Esophagus squamous epithelium (tissue), 5 donors: ENCODE measurements at places on chromosomes 6 and 20. TPM values are rescaled to one million over a fixed set of nuclear protein-coding genes. Genes with fewer than 3 reads are reported as not detected.

Gene CD93
- total RNA-seq: 22.3 TPM

Gene MYCT1
- 0.53 TPM for total RNA-seq

Gene ATAT1
- 6.7 TPM for total RNA-seq

Gene SLC4A11
- 19.0 TPM for total RNA-seq

Gene CYP21A2
- total RNA-seq: not detected

Gene TRPC4AP
- total RNA-seq: 35.2 TPM

Gene C20orf96
- total RNA-seq: 0.19 TPM

Gene DNMT3B
- 2.2 TPM for total RNA-seq

Gene C4B
- total RNA-seq: 7.4 TPM

Gene C20orf202
- not detected for total RNA-seq

Gene PTCRA
- total RNA-seq: not detected

Gene MEP1A
- not detected for total RNA-seq

- no peak for DNase-seq
These were observed 108.5 kb upstream of the KCNK16 start for GRCh38 chr6:39430871-39431523.

DNA sequence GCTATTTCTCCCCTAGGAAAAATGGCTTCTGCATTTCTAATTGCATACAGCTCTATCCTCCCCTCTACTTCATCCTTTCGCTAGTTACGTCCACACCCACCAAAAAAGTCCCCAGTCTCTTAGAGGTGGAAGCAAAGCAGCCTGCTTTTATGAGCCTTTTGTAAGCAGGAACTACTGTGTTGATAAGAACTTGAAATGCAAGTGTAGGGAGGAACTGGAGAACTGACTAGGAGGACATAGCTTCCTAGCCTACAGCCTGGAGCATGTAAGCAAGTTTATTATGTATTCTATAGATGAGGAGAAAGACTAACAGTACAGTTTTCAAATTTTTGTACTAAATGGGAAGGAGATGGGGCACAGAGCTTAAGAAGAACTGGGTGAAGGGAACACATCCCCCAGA, 10.3 kb downstream of the ARHGAP18 start:
- no peak for DNase-seq

- DNase-seq: no peak
These were observed 126.2 kb downstream of the FOXO3 start for GRCh38 chr6:108686896-108687295.

DNA sequence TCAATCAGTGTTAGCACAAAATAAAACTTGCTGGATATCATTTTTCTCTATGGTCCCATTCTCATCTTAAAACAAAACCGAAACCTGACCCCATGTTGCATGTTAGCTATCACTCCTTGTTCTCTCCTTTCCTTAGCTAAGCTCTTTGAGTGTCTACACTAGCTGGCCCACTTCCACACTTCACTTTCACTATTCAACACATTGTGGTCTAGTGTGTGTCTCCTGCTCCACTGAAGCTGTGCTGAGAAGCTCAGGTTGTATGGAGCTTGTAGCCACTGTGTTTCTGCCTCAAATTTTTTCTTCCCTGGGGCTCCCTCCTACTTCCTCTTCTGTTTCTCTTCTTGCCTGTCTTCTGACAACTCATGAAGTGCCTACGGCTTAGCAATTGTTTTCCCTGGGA, 223.0 kb downstream of the NKAIN2 start:
- no peak for DNase-seq

DNA sequence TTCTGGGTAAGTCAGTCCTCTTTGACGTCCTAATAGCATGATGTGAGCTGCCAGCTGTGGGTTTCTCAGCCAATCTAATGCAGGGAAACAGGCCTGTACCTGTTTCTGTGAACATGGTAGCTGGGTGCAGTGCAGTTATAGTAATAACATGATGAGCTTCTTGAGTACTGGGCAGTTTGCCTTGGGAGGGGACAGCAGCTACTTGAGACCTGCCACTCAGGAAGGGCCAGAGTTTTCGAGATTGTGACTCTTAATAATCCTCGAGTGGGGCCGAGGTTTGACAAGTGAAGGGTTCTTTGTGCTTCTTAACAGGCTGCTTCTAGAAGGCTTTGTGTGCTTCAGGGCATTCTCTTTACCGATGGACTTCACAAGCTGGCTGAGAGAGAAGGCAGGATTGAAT, 180.1 kb downstream of the JARID2 start:
- no peak for DNase-seq

GRCh38 chr6:195861-196360, 96.4 kb upstream of the DUSP22 start:
- DNase-seq: no peak

DNA sequence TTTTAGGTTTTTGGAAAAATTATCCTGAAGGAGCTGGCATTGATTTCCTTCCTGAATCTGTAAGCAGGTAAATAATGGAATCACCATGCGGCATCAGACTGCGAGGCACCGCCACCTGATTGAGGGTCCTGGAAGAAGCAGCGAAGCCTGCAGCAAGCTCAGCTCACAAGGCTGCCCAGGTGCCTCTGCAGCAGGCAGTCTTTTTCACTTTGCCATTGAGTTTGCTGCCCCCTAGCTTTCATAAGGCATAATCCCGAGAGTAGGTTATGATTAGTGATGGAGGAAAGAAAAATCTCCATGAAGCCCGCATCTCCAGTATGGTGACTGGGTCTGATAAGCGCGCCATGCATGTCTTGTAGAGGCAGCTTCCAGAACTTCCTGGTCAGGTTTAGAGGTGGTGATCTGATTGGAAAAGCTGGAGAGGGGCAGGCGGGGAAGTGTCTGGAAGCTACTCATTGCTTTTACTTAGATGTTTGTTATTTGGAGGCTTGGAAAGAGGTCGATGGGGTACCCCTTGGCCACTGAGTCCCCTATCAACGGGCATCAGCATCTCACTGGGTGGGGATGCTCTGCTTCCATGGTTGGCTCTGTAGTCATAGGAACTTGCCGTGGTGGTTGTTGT, 26.7 kb downstream of the IYD start:
- no peak for DNase-seq

DNA sequence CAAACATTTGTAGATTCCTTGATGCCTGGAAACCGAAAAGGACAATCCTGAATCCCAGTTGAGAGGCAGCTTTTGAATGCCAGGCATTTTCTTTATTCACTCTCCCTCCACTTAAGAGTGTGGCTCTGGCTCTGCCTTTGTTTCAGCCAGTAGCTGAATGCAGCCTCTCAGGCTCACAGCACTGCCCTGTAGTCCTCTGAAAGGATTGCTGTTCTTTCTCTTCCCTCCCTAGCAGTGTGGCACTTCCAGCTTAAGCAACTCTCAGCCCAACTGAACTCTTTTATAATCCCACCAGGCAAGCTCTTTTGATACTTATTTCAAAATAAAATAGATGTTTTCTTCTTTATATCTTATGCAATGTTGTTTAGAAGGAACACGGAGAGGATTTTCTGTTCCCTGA, 415.6 kb downstream of the GJA1 start:
- no peak for DNase-seq

GRCh38 chr20:23915844-23916243, 36.3 kb upstream of the CST5 start:
- DNase-seq: no peak

GRCh38 chr6:143629104-143630080, 48.4 kb upstream of the PHACTR2 start:
- DNase-seq: no peak

GRCh38 chr6:116438590-116439448, 22.4 kb upstream of the CALHM6 start:
- DNase-seq: no peak

DNA sequence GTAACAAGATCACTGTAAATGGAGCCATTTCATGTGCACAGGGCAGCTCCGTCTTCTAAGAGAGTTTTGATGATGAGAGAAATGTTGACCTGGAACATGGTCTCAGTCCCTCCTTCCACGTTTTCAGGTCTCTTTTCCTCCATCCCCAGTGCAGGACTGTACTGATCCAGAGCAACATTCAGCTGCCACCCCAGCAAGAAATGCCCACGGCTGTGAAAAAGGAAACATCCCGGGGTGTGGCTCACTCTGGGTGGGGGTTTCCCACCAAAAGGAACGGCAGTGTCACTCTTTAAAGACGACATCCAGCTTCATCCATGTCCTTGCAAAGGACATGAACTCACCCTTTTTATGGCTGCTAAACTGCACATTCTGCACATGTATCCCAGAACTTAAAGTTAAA, 92.6 kb downstream of the ERMARD start:
- DNase-seq: no peak

DNA sequence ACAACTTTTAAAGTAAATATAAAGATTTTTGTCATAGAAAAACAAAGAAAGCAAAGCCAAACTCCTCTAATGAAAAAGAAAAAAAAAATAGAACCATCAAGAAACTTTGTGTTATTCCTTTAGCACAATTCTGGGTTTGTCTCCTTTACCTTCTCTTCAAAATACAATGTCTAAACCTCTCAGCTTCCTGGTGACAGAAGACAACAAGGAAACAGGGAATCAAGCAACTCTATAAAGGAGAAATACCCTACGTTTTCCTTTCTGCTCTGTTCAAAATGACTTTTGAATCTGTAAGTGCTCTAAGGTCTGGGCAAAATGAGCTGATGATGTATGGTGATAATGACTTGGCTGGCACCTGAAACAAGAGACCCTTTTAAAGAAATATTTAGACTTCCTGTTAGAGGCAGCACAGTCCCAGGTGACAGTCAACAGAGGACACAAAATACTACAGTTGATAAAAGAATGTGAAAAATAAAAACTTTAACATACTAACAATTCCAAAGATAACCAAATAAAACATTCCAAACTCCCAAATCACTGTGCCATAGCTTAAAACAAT, 101.4 kb downstream of the PRDM1 start:
- no peak for DNase-seq

DNA sequence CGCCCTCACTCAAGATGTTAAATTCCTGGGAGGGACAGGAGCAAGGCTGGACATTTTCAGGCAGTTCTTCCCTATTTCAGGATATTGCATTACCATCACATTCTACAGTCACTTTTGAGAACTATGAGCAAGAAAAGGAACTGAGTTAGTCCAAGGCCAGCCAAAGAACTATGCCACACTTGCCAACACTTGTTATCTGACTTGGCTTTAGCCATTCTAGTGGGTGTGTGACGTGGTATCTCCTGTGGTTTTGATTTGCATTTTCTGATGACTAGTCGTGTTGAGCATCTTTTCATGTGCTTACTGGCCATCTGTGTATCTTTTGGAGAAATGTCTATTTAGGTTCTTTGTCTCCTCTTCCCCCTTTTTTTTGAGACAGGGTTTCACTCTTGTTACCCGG, 12.0 kb downstream of the XRN2 start:
- DNase-seq: no peak

- no peak for DNase-seq
These were observed 7.3 kb downstream of the COL10A1 start for GRCh38 chr6:116118608-116119007.

GRCh38 chr6:166924531-166924930, 31.8 kb downstream of the RNASET2 start:
- DNase-seq: no peak

GRCh38 chr20:62282877-62283503, 19.8 kb upstream of the ADRM1 start:
- no peak for DNase-seq

- DNase-seq: no peak
These were observed 7.0 kb upstream of the NKAIN4 start for GRCh38 chr20:63261060-63261794.

GRCh38 chr6:26335231-26335630, 29.8 kb upstream of the BTN3A2 start:
- no peak for DNase-seq

DNA sequence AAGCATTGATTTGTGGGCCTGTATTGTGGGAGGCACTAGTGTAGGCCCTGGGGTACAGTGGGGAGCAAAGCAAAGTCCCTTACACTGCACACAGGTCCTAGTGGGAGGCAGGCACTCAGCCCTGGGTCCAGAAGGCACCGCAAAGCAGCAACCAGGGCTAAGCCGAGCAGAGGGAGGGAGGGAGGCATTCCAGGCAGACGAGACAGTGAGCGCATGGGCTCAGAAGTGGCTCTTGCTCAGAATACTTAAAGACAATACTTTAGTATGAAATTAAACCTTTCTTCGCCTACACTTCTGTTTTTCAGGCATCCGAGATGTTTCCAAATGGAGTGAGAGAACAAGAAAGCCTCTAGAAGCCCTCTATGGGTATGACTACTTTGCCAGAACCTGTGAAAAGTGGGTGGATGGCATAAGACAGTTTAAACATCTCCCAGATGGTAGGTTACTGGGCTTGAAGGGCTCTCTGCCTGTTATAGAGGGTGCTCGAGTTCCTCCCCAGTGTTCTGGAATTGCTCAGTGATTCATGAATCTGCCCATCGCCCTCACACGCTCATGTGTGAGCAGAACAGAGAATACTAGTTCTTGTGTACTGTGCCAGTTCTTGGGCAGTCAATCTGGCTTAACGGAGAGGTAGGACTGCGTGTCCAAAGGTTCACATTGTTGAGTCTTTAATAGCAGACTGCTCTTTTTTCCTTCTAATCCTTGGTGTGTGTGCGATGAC, 18.7 kb downstream of the BPHL start:
- no peak for DNase-seq

DNA sequence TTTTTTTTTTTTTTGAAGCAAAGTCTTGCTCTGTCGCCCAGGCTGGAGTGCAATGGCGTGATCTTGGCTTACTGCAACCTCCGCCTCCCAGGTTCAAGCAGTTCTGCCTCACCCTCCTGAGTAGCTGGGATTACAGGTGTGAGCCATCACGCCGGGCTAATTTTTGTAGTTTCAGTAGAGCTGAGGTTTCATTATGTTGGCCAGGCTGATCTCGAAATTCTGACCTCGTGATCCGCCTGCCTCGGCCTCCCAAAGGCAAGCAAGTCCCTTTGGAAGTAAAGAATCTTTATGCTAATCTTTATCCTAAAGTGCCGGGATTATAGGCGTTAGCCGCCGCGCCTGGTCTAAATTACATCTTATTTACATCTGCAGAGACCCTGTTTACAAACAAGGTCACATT, 1.5 kb downstream of the PSMG4 start:
- DNase-seq: no peak

DNA sequence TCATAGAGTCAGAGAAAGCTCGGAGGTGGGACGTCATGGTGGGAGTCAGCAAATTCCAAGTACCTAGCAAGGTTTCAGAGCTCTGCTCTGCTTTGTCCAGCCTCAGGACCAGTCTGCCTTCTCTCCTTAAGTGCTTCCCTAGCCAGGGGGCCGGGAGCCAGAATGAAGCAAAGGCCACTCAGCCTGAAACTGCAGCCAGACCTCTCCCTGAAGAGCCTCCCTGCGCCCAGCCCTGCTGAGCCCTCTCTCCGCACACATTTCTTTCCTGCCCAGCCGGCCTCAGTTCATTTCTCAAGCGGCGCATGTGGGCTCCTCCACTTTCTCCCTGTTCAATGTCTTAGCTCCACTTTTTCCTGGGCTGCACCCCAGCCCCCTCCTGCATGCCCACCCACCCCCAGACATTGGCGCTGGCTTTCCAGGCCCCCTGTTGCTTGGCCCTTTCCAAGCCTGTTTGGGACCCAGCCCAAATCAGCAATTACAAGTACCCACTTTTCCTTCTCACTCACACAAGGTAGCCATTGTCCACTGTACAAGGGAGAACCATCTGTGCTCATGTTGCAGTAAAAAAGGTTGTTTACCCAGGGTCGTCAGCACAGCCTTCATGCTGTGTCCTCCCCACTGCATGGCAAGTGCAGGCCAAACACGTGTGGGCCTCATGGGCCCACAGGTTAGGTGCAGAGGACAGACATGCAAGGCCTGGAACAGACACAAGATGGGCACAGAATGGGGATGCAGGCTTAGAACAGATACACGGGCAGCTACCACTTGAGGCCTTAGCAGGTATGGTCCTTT, 147.1 kb downstream of the MRPL14 start:
- DNase-seq: no peak

GRCh38 chr6:85435851-85436250, 14.0 kb upstream of the NT5E start:
- DNase-seq: no peak
